ENCODE measurements at places on chromosomes 6 and 20.

- DNase-seq: no peak
Measured at GRCh38 chr20:63225082-63225454, 9.1 kb upstream of the YTHDF1 start.

GRCh38 chr6:128417698-128418097, 102.7 kb downstream of the PTPRK start:
- no peak for DNase-seq

- DNase-seq: no peak
Measured at GRCh38 chr6:150310539-150310938, 58.3 kb upstream of the IYD start.

GRCh38 chr6:138211048-138211581, 7.2 kb downstream of the PBOV1 start:
- no peak for DNase-seq
